AG10803 (cell line): ENCODE measurements at places on chromosomes 11 and 22.

GRCh38 chr11:93005239-93005638 lies 35.8 kb downstream of the MTNR1B start:
- DNase-seq: peak; percentile 27

DNA sequence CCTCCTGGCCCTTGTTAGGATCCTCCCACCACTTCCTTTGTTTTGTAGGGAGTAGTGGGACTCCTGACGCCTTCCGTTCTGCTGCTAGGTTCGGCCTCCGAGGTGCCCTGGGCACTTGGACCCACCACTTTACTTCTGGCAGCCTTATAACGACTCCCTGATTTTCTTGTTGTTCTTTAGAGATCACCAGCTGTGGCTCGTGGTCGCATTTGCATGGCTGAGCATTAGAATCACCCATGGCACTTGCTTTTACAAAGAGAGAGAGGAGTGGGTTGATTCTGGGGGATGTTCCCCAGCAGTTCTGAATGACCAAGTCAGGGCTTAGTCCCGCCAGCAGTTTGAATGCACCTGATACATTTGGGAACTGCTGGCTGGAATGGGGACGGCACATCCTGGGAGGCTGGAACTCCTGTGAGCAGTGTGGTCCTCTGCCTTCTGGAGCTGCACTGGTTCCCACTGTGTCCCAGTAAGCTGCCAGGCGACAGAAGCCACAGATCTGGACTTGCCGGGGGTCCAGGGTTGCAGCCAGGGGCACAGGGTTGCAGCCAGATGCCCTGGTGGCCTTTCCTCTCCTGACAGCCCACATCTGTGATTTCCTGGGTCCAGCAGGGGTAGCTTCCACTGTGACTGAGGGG lies 4.1 kb downstream of the TUB start:
- DNase-seq: no peak

DNA sequence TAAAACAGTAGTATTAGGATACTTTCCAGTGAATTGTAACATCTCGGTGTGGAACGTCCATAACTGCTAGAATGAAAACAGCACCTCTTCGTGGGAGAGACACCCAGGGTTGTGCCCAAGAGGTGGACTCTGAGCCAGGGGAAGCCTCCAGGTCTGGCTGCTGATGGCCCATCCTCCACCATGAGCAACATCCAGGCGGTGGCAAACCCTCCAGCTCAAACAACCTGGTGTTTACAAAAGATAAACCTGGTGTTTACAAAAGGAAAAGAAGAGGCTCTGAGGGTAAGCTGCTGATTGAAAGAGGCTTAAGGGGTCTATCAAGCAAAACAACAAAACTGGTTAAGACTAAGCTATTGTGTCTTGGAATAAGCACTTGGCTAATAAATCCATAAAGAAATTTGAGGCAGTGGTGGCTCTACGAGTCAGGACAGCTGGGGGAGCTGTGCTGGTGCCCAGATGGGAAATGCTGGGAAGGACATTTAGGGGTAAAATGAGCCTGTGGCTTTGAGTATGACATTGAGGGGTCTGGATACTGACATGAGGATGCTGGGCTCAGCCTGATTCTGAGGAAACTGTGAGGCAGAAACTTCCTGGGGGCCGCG lies 909.0 kb downstream of the BRD1 start:
- no peak for DNase-seq

DNA sequence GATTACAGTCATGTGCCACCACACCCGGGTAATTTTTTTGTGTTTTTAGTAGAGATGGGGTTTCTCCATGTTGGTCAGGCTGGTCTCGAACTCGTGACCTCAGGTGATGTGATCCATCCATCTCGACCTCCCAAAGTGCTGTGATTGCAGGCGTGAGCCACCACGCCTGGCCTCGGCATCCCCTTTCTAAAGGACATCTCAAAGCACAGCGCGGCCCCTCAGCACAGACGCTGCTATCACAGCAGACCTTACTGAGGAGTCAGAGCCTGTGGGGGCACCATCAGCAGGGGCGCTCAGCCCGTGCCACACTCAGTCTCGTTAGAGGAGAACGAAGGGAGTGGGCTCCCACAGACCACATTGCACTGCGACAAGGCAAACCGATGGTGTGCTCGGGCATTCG lies 19.4 kb downstream of the CELSR1 start:
- no peak for DNase-seq

DNA sequence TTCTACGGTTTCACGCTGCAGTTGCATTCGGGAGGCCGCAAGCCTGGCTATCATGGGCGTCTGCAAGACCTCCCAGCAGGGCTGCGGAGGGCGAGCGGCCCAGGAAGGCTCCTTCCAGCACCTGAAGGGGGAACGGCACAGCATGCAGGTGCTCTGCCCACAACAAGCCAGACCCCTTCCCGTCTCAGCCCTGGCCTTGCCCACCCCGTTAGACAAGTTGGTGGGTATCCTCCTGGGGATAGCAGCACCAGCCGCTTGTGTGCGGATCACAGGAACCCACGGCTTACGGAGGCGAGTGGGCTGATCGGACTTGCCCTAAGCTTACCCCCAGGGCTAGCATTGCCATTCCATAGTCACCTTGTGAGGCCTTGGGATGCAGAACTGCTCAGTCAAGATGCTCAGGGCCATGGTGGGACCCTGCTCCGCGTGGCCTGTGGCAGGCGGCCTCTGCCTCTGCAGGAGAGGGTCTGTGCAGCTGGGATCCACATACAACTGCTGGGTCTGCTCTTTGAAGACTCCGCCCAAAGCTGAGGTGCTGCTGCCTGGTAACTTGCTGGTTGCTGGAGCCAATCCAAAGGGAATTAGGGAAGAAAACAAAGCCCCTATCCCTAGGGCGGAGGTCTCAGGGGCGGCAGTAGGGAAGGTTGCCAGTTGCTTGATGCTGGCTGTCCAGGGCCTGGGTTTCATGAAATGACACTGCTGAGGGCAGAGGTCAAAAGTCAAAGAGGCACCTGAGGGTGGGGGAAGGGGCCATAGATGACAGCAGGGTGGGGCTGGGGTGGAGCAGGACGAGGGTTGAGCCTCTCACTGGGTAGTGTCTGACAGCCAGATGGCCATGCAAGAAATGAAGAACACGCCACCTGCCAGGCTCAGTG lies 1.4 kb upstream of the OSBPL5 start:
- no peak for DNase-seq

GRCh38 chr11:125257751-125258150 lies 93.2 kb downstream of the PKNOX2 start:
- no peak for DNase-seq

- DNase-seq: peak; percentile 87
Observed at GRCh38 chr22:36365020-36365411, 22.8 kb downstream of the MYH9 start.

DNA sequence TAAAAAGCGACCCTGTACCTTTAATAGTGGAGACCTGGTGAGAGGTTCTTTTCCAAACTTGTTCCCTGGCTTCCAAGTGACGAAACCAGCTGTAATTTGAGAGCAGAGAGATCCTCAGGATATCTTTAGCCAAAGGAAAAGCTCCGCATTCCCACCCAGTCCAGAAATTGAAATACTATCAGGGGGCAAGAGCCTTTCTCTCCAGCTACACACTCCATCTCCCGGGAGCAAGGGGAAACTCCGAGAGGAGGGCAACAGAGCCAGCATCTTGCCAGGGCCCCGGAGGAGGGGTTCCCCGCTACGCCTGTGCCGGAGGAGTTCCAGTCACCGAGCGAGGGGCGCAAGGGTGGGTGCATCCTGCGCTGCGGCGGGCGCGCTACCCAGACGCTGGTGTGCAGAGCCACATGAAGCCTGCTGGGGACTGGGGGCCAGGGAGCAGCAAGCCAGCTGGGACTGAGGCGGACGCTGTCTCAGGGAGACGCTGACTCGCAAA lies at the start of gene FIBIN:
Gene FIBIN, plus strand, starts transcription at position 148 of the 493 bp plus-strand sequence. CDS start 415 bp downstream, outside the sequence.
- peak; percentile 75 for DNase-seq
